ENCODE measurements at places on chromosomes 1 and 21.

DNA sequence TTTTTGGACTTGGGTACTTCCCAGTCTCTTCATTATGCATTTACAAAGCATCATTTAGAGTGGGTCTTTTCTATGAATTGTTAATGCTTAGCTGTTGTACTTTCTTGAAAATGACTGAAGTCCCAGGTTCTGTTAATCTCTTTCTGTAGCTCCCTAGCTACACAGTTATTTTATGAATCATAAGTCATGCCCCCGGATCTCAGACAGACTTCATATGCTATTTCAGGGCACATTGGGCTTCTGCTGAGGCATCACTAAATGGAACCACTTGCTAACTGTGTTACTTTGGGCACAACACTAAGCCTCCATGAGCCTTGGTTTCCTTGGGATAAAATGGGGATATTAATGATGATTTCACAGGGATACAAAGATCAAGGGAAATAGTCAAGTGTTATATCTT is 55.5 kb upstream of the RBM15 start:
- DNase-seq: no peak

GRCh38 chr1:157045250-157046218 is at the start of gene ARHGEF11:
ARHGEF11 (minus strand) TSS chr1:157045742; CDS start chr1:157044330, 1,412 bp downstream.
- peak; percentile 10 for DNase-seq

DNA sequence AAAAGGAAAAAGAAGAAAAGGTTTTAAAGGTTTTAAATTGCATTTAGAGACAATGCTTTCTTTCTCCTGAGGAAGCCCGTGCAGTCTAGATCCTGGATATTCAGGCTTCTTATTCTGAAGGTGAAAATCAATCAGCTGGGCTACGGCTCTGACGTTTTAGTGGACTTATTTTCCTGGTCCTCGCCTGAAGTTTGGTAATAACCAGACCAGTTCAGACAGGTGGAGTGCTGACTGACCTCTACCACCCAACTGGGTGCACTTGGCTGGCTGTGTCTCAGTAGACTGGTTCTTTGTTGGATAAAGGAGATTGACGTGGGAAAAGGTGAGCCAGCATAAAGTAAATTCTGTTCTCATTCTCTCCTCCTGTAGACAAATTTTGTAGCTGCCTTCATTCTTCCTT is 7.2 kb upstream of the ATP1A1 start:
- DNase-seq: no peak

DNA sequence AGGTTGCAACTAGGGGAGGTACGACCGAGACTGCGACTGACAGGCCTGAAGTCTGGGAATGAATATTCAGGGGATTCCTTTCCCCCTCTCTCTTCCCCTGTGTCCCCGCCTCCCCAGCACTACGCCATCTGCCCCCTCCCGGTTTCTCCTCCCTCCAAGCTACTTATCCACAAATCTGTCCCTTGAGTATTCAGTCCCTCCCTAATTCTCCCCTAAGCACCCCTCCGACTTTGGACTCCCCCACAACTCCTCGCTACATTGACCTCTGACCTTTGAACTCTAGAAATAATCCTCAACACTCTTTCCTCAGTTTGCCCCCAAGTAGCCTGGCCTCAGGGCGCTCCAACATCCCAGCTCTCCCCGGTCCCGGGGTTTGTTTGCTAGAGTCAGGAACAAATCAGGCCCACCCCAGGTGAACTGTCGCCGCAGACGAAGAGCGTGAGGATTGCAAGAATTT is 393 bp downstream of the LYSMD1 start:
- DNase-seq: no peak

- no peak for DNase-seq
Observed at GRCh38 chr1:80639777-80640533, 1160.8 kb upstream of the ADGRL2 start.

DNA sequence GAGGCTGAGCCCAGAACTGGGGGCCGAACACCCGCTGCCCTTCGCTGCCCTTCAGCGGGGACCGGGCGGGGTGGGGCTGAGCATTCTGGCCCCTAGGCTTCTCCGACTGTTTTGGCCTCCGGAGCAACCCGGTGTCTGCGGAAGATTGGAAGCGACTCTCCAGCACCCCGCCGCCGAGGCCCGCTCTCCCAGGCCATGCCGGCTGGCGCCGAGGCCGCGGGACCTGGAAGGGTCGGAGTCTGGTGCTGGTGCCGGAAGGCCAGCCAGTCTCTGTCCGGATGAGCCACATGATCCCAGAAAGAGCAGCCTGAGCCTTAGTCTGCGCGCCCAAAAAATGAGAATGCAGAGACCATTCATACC is 272.0 kb downstream of the FOXD2 start:
- DNase-seq: no peak

- DNase-seq: no peak
Observed at GRCh38 chr1:228777236-228777635, 42.0 kb downstream of the RHOU start.

- DNase-seq: no peak
Observed at GRCh38 chr1:62089570-62089969, 105.1 kb upstream of the L1TD1 start.

- DNase-seq: no peak
Observed at GRCh38 chr1:192080684-192081083, 77.6 kb upstream of the RGS18 start.

DNA sequence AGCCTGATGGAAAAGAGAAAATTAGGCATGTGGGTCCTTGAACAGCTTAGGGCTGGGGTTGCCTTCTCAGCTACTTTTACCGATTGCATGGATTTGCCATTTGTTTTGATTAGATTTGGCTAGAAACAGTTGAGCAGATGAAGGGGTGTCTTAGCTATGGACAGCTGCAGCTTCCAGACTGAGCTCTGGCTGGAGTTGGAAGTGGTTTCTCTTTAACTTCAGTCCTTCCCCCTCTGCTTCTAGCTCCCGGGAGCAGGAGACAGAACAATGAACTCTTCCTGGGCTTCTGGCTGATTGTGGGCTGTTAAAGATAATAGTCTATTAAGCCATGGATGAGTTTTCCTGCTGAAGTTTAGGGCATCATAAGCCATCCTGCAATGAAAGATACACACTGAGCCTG is 50.7 kb downstream of the UBE2T start:
- DNase-seq: no peak

DNA sequence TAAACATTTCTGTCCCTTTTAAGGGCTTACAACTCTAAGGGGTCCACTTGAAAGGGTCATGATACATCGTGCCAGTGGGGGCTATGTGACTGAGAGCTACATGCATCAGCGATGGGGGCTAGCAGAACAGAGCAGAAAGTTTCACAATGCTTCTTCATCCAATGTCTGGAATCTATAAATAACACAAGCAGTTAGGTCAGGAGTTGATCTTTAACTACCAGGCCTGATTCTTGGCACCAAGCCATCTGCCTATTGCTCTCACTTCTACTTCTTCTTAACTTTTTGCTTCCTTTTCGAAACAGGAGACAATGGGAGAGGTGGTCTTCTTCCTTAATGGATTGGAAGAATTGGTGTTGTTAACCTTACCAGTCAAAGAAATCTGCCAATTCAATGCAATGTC is 410.0 kb downstream of the TGFB2 start:
- no peak for DNase-seq
